ENCODE measurements at places on chromosomes 2 and 18. TPM values are rescaled to one million over a fixed set of nuclear protein-coding genes. Genes with fewer than 3 reads are reported as not detected.

GRCh38 chr2:204024503-204024902 lies 87.9 kb downstream of the ICOS start:
- H3K4me3 ChIP-seq: no peak overlapping the region
- peaks cover 9% of the 10 kb centered on the region for H3K27me3 ChIP-seq
- peaks cover 4% of the 10 kb centered on the region for H3K4me1 ChIP-seq
- no peak for DNase-seq

The TDRD15 gene
- not detected for total RNA-seq

DNA sequence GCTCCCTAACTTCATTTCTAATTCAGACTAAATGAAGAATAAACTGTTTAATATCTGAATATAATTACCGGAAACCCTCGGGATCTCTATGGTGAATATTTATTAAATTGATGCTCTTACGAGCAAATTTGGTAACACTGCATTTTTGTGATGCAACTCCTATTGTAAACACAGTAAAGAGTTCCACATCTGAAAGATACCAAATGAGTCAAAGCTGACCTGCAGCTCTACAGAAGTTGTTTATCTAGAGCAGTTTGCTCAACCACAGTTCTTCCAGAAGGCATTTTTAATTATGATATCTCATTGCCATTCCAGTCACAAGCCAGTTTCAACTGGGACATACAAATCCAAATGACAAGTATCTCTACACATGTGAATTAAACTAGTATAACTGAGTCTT lies 129.7 kb downstream of the PKP4 start:
- DNase-seq: peak; percentile 54
- H3K4me1 ChIP-seq: peaks cover 13% of the 10 kb centered on the region
- H3K36me3 ChIP-seq: peaks cover 11% of the 10 kb centered on the region
- peak overlapping the region; percentile 49 for H3K27ac ChIP-seq
- no peak overlapping the region for H3K4me3 ChIP-seq

The LYPD6 gene
- 0.59 TPM for total RNA-seq

GRCh38 chr18:48525671-48526070 lies 13.2 kb upstream of the CTIF start:
- H3K27ac ChIP-seq: no peak overlapping the region
- no peaks in the 10 kb centered on the region for H3K36me3 ChIP-seq
- peaks cover 11% of the 10 kb centered on the region for H3K27me3 ChIP-seq
- no peak overlapping the region for H3K4me3 ChIP-seq
- H3K4me1 ChIP-seq: peaks cover 15% of the 10 kb centered on the region

- H3K27ac ChIP-seq: no peak overlapping the region
- H3K27me3 ChIP-seq: peaks cover 10% of the 10 kb centered on the region
- no peak for DNase-seq
- peaks cover 7% of the 10 kb centered on the region for H3K4me1 ChIP-seq
Measured at GRCh38 chr2:222669353-222669752, 2.1 kb upstream of the MOGAT1 start.

- peaks cover 16% of the 10 kb centered on the region for H3K4me1 ChIP-seq
- peaks cover 23% of the 10 kb centered on the region for H3K36me3 ChIP-seq
- DNase-seq: no peak
- no peak overlapping the region for H3K4me3 ChIP-seq
- H3K27me3 ChIP-seq: no peaks in the 10 kb centered on the region
Measured at GRCh38 chr18:3281456-3282400, 19.8 kb downstream of the MYL12B start.

The PPM1G gene
- total RNA-seq: 56.6 TPM
